ENCODE measurements at places on chromosomes 6 and 20.
A peak's percentile ranks its signal among the peaks of the same experiment; 100 is the strongest.

- no peak for DNase-seq
Measured at GRCh38 chr6:44225579-44226325, 2.4 kb downstream of the SLC29A1 start.

- DNase-seq, result no peak
Measured at GRCh38 chr6:131828080-131828479, 20.3 kb downstream of the ENPP1 start.

- no peak for DNase-seq
Measured at GRCh38 chr6:127120023-127120786, 1.7 kb downstream of the RSPO3 start.

DNA sequence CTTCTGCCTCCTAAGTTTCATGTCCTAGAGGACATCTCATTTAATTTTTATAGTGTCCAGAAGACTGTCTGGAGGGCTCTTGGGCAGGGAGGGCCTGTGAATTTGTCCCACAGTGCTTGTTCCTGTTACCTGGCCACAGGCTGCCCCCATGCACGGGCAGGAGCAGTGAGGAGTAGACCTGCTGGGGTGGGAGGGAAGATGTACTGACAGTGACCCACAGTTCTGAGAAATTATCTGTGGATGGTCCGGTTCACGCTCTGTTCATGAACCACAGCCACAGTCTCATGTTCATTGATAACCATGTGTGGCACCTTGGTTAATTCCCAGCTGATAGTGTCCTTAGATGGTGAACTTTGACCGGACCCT lies 18.8 kb upstream of the ZNF831 start:
- no peak for DNase-seq

- no peak for DNase-seq
Measured at GRCh38 chr6:7532232-7532631, 9.2 kb upstream of the DSP start.

GRCh38 chr6:46263707-46264086 lies 92.9 kb upstream of the ENPP5 start:
- DNase-seq, result no peak

DNA sequence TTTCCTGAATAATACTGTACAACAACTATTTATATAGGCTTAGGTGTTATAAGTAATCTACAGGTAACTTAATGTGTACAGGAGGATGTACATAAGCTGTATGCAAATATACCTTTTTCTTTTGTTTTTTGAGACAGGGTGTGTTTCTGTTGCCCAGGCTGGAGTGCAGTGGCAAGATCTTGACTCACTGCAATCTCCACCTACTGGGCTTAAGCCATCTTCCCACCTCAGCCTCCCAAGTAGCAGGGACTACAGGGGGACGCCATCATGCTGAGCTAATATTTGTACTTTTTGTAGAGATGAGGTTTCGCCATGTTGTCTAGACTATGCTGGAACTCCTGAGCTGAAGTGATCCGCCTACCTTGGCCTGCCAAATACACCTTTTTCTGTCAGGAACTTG lies 191.7 kb upstream of the ZNF217 start:
- DNase-seq, result no peak

- no peak for DNase-seq
Measured at GRCh38 chr6:4780360-4780812, 4.2 kb downstream of the CDYL start.

GRCh38 chr6:155481215-155481614 lies 25.6 kb upstream of the NOX3 start:
- no peak for DNase-seq

DNA sequence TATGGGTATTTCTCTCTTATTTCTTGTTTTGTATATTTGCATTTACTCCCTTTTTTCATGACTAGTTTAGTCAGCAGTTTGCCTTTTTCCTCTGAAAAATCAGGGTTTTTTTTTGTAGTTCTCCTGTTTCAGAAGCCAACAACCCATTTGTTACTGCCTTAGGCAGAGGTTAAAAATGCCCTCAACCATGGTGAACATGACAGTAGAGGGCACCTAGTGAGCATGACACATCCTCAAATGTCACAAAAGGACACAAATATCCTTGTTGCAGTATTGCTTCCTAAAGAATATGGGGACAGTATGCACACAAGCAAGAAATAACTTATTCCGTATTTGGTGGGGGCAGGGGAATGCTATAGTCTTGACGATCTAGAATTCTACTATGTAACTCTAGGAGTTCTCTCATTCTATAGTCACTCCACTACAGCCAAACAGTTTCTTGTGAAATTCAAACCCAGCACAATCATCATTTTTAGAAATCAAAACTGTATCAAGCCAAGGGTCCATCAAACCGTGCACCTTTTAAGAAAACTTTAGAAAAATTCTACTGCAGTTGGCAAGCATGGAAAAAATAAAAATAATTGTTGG lies 47.0 kb downstream of the GOPC start:
- no peak for DNase-seq

GRCh38 chr20:4633379-4633778 lies 88.3 kb upstream of the PRND start:
- DNase-seq, result no peak

DNA sequence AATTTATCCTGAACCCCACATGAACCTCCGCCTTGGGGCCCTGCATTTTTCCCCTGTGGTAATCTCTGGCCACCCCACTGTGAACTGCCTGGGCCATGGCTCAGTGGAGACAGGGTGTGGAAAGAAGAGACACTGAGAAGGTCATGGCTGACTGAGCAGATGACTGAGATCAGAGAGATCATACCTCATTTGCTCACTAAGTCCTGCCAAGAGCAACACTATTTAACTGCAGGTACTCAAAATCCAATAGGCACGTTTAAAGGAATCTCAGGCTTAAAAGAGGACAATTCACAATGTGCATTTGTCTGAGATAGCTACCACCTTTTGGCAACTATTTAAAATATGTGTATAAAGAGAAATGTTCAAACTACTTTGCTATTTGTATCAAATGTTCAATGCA lies 305.0 kb downstream of the GMDS start:
- DNase-seq, result no peak

- no peak for DNase-seq
Measured at GRCh38 chr6:76703285-76703684, 630.8 kb upstream of the IMPG1 start.

DNA sequence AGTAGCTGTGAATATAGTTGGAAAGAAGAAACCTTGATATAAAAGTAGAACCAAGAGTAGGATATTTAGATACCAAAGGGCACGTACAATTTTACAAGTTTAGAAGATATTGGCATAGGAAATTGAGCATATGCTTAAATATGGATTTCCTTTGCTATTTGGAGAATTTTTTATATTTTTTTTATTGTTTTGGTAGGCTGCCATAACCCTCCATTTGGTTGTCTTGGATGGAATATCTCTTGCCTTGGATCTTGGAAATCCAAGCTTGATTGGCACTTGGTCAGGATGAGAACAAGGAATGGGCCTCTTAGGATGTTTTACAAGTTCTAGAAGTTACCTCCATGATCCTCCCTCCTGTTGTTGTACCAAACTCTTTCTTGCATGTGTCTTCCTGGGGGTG lies 297.1 kb downstream of the PRL start:
- no peak for DNase-seq

DNA sequence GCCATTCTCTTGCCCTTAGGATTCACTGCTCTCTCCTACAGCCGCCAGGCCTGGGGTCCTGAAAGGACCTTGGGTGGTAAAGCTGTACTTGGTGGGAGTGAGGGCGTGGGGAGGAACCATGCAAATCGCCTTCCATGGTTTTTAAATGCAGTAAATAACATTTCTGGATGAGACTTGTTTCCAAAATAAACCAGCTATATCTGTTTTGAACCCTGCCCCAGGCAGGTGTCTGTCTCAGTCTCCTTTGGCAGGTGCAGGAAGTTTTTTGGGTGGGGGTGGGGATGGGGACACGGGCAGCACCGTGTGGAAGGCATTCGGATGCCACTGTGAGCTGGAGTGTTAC lies 14.3 kb downstream of the ITPA start:
- no peak for DNase-seq

- DNase-seq, result peak; percentile 66
Measured at GRCh38 chr6:116971959-116972358, 94.9 kb downstream of the RFX6 start.

DNA sequence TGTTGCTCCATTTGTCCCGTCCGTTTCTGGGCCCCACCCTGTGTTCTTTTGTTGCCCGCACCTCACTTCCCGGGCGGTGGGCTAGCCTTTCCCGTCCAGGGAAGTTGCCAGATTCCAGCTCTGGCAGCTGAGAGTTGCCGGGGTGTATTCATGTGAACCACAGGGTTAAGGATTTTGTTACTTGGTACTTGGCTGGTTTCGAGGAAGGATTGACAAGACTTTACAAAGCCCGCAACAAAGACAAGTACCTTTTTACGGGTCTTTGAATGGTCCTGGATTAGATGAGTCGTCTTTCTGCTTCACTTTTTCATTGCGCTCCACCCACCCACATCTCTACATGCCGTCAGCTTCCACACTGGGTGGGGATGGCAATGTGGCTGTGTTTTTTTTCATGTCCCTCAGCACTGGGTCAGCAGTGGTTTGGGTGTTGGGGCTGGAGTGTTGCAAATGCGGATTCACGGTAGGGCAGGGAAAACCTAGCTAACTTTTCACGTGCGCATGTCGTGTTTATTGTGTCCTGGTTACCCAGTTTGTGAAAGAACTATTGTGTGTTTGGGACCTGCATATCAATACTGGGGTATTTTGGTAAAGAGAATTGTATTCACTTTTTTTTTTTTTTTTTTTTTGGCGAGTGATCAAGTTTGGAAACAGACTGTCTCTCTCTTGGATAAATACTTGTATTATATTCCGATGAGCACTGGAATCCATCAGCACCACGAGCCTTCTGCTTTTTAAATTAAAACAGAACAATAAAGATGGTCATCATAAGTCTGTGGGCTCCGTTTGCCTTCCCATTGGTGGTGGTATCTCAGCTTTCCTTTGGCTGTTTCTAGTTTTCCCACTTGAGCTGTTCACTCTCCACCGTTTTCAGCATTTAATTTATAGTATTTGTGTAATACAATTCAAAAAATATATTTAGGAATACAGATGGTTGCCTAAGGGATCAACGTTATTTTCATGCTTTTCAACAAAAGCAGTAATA lies 1.2 kb downstream of the DUSP22 start:
- no peak for DNase-seq

GRCh38 chr20:10863337-10864060 lies 189.7 kb upstream of the JAG1 start:
- DNase-seq, result no peak

DNA sequence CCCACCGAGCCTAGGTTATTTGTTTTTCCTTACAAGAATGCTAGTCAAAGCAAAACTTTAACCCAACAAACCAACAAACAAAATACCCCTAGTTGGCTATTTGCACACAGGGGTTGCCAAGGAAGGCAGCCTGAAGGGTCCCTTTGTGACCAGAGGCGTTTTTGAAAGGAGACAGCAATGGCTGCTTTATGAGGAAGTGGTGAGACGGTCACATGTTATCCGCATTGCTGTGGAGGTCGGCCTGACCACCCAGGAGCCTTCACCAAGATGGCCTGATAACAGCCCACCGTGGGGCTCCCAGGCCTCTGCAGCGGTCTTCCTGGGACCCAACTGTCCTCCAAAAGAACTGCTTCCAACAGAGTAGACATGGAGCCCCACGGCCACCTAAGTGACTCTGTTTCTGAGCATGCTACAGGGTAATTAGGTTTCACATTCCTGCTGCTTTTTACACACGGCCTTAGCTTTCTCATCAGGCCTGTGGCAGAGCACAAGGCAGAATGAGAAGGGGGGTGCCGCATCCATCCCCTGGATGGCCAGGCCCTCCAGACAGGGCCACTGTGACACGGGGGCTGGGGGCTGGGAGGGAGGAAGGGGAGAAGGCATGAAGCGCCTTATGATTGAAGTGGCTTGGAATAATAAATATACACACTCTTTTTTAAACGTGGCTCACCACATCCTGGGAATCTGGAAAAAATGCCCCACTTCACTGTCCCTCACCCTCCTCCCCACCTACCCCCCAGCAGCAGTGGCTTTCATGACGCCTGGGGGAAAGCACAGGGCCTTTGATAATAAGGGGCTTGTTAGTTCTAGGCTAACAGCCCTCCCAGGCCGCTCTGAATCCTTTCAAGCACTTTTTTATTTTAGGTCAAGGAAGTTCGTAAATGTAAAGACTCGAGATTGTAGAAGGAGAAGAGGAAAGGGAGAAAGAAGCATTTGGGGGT lies 86.0 kb downstream of the CLIC5 start:
- DNase-seq, result no peak

- no peak for DNase-seq
Measured at GRCh38 chr6:34947561-34947960, 58.5 kb downstream of the ANKS1A start.

DNA sequence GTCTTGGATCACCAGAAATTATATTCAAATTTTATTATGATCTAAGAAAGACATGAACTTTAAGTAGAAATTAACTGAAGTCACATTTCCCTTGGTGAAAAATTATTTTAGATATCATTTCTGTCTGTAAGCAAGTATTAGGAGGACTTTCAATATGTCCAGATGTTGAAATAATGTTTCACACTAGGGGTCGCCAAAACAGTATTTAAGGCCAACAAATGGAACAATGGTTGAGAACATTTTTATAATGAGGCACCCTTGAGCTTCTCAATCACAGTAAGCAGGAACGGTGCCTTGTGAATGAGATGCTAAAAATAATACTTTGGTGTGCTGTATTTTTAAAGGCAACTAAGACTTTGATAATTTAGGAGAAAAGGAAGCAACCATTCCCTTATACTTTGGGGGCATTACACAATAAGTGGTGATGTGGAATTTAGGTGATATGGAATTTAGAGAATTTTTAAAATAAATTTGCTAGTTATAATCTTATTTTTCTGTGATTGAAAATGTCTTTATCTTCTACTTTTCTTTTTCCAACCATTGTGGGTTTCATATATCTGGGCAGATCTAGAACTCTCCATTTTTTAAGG lies 9.6 kb upstream of the SF3B5 start:
- DNase-seq, result peak; percentile 92

DNA sequence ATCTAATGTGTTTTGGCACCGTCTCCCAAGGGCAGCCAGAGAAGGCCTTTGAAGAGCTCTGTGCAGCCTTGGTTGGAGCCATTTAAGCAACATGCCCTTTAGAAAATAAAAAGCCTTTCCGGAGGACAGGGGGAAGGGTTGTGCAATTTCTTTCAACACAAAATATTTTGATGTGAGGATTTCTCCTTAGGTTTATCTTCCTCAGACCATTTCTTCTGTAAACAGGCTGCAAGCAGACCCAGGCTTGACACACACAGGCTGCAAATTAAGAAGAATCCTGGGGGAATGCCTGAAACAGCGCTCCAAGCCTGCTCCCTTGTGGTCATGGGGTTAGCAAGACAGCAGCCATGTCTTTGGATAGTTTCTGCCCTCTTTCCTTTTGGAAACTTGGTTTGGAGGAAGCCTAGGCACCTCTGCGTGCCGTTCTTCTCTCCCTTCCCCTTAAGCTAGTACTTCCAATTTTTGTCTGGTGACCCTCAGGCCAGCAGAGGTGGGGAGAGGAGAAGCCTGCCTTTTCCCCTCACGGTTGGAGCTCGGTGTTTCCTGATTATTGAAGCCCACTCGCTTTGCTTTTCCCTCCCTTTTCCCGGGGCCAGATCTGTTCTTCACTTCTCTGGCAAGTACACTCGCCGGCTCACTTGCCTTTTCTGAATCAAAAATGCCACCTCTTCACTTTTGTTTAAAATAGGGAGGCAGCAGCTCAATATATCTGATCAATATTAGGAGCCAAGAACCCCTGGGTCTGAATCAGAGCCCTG lies 39.6 kb upstream of the NOX3 start:
- DNase-seq, result no peak
